Fibroblast of skin of back (primary cell): ENCODE measurements at places on chromosomes 1 and 21.
A peak's percentile ranks its signal among the peaks of the same experiment; 100 is the strongest.

GRCh38 chr1:76065270-76065669, 9.3 kb upstream of the ST6GALNAC3 start:
- no peak for DNase-seq

DNA sequence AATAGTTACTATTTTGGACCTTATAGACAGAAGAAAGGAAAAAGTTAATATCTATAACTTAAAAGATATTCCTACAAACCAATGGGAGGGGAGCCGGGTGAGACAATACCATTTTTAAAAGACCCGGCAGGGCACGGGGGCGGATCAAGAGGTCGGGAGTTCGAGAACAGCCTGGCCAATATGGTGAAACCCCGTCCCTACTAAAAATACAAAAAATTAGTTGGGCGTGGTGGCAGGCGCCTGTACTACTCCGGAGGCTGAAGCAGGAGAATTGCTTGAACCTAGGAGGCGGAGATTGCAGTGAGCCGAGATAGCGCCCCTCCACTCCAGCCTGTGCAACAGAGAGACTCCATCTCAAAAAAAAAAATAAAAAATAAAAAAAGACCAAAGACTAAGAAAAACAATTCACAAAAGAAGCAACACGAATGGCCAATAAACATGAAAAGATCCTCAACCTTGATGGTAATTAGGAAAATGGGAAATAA, 1.2 kb upstream of the PSMB2 start:
- DNase-seq = no peak

- no peak for DNase-seq
Observed at GRCh38 chr1:235073968-235074522, 54.6 kb downstream of the TOMM20 start.

GRCh38 chr1:238469146-238469631, 578.5 kb upstream of the ZP4 start:
- peak; percentile 15 for DNase-seq

GRCh38 chr1:49526672-49527071, 497.1 kb downstream of the AGBL4 start:
- DNase-seq = no peak

DNA sequence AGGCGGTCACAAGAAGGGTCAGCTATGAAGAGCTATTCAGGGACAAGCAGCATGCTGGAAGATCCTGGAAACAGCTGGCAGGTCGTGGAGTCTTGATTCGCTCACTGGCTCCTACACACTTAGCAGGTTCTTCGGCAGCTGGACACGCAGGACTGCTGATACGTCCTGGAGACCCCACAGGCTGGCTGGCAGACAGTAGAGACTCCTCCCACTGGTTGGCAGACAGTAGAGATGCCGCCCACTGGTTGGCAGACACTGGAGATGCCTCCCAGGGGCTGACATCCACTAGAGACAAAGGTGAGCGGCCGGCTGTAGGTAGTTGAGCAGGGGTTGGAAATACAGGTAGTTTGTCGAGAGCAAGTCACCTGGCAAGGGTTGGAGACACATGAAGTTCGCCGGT, 466 bp downstream of the KRTAP11-1 start:
- DNase-seq = no peak

GRCh38 chr1:39668111-39668510, 3.8 kb downstream of the NT5C1A start:
- DNase-seq = no peak

DNA sequence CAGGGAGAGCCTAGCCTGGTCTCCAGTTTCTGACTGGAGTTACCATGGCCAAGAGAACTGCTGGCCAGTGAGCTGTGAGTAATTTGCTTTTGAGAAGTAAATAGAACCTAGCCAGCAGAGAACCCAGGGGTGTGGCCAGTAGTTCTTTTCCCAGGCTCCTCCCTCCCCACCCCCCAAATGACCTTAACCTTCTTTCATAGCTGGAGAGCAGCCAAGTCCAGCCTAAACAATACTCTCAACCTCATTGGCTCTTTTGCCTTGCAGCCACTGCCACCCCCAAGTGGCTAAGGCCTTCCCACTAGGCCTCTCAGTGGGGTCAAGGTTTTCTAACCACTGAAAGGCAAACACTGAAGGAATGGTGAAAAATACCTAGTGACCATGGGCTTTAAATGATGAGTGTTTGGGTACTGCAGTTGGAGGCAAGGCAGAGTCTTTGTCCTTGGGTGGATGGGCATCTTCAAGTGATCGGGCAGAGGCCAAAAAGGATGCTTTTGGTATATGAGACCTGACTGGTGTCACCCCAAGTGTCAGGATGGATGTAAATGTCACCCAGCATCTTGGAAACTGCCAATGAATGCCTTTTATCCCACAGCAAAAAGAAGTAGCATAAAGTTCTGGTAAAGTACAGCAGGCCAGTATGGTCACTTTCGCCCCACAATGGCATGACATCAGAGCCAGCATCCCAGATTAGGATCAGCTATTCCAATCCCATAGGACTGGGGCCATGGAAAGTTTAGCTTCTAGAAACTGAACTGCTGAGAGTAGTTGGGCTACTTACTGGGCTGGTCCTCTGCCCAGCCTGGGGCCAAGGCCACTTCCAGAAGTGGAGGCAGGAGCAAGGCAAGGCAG, 3.5 kb upstream of the PIGV start:
- peak; percentile 73 for DNase-seq

DNA sequence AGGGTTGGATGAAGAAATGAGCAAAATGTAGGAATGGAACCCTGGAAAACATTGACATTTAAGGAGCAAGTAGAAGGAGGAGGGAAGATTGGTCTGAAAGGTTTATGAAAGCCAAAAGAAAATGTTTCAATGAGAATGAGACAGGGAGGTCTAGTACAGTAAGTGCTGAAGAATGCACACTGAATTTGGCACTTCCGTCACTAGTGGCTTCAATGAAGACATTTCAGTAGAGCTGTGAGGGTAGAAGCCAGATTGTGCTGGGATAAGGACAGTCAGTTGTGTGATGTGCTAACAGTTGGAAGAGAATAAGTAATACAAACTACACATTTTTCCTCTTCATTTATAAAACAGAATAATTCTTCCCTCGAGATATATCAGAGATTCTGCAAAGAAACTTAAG, 17.1 kb downstream of the THEM4 start:
- peak; percentile 57 for DNase-seq

- peak; percentile 50 for DNase-seq
Observed at GRCh38 chr1:93448292-93448982, 519 bp downstream of the FNBP1L start.

DNA sequence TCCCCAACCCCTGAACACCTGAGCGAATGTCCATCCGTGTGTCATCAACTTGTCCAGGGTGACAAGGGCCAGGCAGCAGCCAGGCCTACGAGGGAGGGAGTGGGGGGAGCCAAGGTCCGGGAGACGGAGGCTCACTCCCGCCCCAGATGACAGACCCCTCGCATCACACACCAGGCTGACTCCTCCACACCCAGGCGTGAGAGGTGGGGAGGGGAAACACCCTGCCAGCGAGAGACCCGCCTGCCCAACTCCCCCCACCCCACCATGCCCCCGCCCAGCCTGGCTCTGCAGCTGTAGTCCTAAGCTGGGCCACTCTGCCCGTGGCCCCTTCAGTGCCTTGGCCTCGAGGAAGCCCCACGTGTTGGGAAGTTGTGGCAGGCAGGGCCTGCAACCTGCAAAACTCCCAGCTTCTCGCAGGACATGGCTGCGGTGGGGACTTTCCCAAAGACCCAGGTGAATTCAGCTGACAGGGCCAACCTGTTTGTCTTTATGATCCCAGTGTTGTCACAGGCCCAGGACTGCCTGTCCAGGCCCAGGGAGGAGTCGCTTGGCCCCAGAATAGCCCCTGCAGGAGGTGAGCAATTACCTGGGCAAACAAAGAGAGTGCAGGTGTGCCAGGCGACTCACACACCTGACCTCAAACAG, 62.9 kb downstream of the RIPK4 start:
- DNase-seq = no peak

DNA sequence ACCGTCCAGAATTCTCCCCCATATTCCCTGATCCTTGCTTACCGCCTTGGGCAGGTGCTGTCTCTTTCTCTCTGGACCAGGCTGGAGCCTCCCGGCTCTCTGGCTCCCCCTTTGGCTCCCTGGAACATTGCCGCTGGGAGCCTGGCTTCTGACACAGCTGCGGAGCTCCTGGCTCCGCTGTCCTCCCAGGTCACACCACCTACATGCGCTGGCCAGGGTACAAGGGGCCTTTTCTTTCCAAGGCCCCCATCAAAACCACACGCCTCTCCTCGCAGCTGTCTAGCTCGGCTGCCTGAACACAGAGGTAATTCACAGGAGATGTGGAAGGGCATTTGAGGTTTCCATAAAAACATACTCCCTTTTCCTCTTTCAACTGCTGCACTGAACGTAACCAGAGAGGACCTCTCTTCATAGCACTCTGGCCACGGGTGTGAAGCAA, 7.5 kb upstream of the ZNF648 start:
- DNase-seq = peak; percentile 20

DNA sequence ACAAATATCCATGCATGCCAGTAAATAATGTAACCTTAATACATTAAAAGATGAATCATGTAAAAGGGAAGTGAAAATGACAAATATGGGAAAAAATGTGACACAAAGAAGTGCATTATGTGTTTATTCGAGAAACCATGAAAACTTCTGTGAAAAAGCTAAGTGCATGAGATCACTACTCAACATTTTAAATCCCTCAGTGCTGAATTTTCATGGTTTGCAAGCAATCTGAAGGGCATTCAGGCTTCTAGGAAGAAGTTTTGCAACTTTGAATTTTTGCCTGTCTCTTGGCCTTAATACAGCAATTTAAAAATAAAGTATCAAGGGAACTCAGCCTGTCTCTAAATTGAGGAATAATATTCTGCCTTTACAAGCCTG, 78.2 kb downstream of the MAP3K7CL start:
- peak; percentile 96 for DNase-seq

GRCh38 chr1:227245613-227246320, 72.5 kb downstream of the CDC42BPA start:
- DNase-seq = no peak

- no peak for DNase-seq
Observed at GRCh38 chr1:98817821-98818220, 156.3 kb downstream of the SNX7 start.

DNA sequence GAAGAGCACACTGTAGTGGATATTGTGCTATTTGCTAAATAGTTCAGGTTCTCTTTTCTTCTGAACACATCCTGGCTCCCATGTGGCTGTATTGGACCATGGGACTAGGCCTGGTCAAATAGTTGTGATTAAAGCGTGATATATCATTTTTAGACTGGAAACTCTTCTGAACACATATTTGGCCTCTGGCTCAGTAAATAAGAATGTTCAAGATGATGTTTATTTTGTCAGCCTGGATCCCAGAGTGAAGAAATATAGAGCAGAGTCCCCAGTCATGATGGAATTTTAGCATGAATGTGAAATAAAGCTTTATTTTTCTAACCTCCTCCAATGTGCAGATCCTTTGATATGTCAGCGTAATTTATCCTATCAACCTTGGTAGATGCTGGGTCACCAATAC, 542.6 kb downstream of the ADGRL2 start:
- DNase-seq = peak; percentile 82

- DNase-seq = no peak
Observed at GRCh38 chr1:85490270-85490985, 25.5 kb upstream of the DDAH1 start.

DNA sequence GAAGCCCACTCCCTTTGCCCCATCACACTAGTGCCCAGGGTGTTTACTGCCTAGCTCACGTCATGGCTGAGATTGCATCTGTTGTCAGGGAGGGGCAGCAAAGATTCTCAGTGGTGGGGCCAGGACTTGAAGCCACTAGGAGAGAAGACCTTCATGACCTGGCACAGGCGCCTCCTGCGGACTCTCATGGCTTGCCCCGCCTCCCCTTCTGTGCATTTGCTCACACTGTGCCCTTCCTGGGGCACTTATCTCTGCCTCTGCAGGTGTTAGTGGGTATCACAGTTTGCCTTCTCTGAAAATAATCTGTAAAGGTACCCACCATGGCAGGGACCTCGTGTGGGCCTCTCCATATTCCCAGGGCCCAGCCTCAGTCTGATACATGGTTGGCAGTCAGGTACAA, 20.1 kb downstream of the PTPRU start:
- DNase-seq = no peak

- no peak for DNase-seq
Observed at GRCh38 chr1:68908316-68908715, 411.4 kb upstream of the DEPDC1 start.

DNA sequence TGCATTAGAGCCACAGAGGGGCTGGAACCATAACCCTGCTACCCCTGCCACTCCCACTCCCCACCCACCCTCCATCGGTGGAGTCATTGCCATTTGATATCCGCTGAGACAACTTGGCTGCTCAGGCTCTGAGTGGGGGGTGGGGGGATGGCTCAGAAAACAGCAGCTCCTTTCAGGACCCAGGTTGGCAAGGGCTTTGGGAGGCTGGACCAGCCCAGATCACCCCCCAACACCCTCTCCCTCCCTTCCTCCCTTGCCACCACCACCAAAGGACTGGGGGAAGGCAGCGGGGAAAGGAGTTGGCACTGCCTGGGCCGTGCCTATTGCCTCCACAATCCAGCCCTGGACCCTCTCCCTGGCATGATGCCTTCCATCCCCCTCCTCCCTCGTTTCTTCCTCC, 1.7 kb downstream of the KCNJ10 start:
- no peak for DNase-seq

- DNase-seq = no peak
Observed at GRCh38 chr1:35190784-35191183, 2.2 kb downstream of the SFPQ start.

DNA sequence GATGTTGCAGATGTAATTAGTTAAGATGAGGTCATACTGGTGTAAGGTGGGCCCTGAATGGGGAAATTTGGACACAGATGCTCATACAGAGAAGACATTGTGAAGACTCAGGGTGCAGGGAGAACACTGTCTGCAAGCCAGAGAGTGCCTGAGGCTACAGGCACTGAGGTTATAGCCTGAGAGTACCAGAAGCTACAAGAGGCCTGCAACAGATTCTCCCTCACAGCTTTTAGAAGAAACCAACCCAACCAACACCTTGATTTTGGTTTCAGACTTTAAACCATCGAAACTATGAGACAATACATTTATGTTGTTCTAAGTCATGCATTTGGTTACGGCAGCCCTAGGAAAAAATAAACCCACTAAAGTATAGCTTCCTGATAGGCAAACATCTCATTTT, 321.7 kb upstream of the USP25 start:
- DNase-seq = no peak

- DNase-seq = peak; percentile 32
Observed at GRCh38 chr1:31111290-31111951, 45.9 kb upstream of the PUM1 start.

DNA sequence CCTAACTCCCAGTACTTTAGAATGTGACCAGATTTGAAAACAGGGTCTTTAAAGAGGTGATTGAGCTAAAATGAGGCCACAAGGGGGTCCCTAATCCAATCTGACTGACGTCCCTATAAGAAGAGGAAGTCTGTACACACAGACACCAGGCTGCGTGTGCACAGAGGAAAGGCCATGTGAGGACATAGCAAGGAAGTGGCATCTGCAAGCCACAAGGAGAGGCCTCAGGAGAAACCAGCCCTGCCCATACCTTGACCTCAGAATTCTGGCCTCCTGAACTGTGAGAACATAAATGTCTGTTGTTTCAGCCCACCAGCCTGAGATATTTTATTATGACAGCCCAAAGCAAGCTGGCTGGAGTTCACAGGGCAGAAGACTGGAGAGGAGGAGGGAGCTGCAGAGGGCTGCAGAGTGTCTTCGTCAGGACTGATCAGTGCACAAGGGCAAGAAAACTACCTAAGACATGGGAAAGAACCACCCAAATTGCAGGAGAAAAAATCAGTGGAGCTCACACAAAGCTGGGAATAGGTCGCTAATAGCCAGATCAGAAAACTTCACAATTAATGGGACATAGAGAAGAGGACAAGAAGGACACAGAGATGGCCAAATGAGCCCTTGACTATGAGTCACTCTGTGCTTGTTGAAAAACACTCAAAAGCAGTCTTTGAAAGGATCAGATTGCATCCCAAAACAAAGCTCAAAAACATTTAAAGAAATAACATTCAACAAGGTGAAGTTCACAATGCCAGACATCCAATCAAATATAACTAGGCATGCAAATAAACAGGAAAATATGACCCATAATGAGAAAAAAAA, 14.1 kb upstream of the WNT9A start:
- DNase-seq = no peak
